ENCODE measurements at places on chromosomes 13 and 19.

- no peak for DNase-seq
Observed at GRCh38 chr13:25178070-25178469, 6.0 kb upstream of the AMER2 start.

GRCh38 chr13:99984461-99985240 lies 3.1 kb downstream of the ZIC2 start:
- no peak for DNase-seq

DNA sequence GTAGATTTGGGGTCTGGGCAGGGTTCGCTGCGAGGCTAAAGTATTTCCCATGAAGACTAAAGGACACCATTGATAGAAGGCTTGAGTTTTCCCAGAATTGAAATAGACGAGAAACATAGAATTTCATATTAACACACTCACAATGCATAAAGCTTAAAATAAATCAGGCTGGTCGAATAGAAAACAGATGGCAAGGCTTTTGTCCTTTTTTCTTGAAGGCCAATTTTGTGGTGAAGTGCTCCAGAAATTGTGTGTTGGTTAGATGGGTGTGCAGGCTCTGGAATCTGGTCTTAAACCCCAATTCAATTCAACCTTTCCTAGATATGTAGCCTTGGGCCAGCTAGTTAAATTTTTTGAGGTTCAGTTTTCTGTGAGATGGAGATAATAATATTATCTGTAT lies 56.9 kb upstream of the LRCH1 start:
- no peak for DNase-seq

- no peak for DNase-seq
Observed at GRCh38 chr19:16372065-16372915, 47.7 kb downstream of the KLF2 start.

GRCh38 chr19:10885201-10886169 lies 14.1 kb downstream of the CARM1 start:
- no peak for DNase-seq

DNA sequence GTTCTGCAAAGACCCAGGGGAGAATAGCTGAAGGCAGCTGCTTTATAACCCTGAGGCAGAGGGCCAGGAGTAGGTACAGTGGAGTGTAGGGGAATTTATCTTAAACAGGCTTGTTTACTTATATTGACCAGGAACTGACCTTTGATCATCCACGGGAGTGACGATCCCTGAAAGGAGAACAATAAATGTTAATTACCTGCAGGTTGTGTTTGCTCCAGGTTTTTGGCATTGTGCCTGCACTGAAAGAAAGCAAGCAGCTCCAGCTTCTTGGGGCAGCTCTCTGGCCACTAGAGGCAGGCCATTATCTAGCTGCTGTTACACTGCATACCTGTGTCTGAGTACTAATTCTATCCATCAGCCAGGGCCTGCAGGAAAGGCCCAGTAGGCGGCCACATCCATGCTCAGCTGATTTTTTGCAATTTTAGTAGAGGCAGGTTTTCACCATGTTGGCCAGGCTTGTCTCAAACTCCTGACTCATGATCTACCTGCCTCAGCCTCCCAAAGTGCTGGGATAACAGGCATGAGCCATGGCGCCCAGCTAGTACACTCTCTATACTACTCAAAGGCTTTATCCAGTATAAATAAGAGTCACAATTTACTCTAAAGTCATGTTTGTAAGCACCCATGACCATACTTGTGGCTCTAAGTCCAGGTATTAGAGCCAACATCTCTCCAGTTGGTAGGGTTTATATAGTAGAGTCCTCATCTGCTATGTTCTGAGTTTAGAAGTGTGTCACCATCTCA lies 8.5 kb upstream of the ZNF91 start:
- no peak for DNase-seq

GRCh38 chr19:3609779-3610719 lies 3.4 kb upstream of the TBXA2R start:
- no peak for DNase-seq

GRCh38 chr19:2015608-2015950 lies at the start of gene BTBD2:
Gene BTBD2 (minus strand): TSS chr19:2015714. CDS start chr19:2015703, 11 bp downstream.
- no peak for DNase-seq

- DNase-seq, result no peak
Observed at GRCh38 chr13:99087954-99088491, 110.2 kb upstream of the DOCK9 start.

DNA sequence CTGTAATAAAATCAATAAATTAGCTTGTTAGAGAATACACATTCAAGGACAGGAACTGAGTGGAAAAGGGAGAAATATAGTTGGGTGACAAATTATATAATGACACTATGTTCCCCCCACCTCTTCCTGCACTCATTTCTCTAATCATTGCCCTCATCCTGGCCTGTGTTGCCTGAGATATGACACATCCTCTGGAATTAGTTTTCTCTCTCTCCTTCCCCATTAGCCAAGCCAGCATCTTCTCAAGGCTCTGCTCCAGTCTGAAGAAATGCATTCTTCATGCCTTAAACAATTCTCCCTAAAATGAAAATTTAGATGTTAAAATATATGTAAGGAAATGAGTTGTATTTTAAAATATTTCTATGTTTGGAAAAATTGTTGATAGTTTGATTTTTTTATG lies 280.3 kb downstream of the POU4F1 start:
- DNase-seq, result no peak

DNA sequence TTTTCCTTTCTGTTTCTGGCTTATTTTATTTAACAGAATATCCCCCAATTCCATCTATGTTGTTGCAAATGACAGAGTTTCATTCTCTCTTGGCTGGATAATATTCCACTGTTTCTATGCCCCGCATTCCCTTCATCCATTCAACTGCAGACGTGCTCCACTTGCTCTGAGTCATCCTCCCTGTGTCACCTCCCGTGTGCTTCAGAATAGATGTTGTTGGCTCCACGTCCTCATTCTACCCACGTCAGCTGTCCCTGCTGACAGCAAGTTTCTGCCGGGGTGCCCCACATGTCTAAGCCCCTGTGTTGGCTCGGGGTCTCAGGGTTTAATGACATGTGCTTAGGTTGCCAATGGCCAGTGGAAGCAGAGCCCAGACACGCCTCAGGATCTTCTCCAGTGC lies 1041.0 kb downstream of the UQCRFS1 start:
- no peak for DNase-seq

GRCh38 chr13:95304453-95304852 lies 3.2 kb upstream of the ABCC4 start:
- DNase-seq, result no peak

GRCh38 chr19:3507371-3508120 lies 1.4 kb downstream of the FZR1 start:
- DNase-seq, result no peak

DNA sequence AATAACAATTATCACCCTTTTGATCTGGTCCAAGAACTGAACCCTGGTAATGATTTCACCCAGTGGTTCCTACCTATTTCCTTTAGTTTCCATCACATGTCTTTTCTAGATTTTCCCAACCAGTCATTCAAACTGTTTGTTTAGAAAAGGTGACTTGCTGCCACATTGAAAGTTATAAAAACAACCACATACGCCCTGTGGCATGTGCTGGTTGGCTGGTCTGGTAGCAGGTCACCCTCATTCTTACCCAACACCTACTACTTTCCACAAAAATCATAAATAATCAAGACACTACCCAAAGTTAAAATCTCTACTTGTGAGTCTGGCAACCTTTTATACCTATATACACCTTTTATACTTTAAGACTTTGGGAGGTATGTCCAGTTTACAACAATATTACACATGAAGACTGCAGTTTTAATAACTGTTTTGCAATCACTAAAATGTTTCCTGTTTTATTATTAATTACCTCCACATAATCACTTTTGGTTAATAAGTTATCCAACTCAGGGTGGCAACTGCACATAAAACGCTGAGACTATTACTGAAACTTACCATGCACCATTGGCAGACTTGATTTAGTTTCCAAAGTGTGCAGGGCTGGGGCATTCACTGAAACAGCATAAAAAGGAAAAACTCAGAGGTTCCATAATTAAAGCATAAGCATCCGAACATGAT lies 38.9 kb downstream of the DZIP1 start:
- DNase-seq, result no peak

DNA sequence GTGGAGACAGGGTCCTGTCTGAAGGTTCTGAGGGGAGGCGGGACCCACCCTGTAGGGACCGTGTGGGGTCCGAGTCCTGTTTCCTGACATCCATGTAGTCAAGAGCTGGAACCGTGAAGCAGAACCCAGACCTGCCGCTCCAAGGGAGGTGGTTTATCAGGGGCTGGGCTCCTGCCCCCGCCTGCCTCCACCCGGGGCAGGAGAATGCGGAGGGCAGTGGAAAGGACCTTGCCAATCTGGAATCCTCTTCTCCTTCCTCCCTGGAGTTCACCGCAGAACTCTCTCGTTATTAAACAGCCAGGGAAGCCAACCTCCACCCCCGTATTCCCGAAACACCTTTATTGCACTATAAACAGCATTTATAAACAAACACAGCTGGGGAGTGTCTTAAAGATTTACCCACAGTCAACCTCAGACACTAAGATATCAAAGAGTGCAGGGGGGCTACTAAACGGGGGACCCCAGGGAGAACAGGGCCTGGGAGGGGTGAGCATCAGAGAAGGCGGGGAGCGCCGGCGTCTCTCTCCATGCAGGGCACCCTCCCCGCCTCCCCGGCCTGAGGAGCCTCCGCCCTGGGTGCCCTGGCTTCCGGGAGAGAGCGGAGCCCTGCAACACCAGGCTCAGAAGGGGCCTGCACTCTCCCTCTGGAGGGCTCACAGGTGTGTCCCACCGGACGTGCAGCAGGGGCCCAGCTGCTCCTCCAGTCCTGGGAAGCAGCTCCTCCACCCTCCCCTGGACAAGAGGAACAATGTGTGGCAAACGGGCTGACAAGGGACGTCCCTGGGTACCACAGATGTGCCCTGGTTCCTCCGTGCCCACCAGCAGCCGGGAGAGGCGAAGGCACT lies 3.6 kb downstream of the C2CD4C start:
- DNase-seq, result no peak

GRCh38 chr13:94308832-94309231 lies 170.7 kb downstream of the DCT start:
- no peak for DNase-seq

- no peak for DNase-seq
Observed at GRCh38 chr13:102571075-102571474, 25.7 kb upstream of the TPP2 start.

GRCh38 chr19:19257836-19258588 lies 15.1 kb downstream of the TM6SF2 start:
- DNase-seq, result no peak

- no peak for DNase-seq
Observed at GRCh38 chr19:31553112-31553845, 204.0 kb upstream of the TSHZ3 start.

DNA sequence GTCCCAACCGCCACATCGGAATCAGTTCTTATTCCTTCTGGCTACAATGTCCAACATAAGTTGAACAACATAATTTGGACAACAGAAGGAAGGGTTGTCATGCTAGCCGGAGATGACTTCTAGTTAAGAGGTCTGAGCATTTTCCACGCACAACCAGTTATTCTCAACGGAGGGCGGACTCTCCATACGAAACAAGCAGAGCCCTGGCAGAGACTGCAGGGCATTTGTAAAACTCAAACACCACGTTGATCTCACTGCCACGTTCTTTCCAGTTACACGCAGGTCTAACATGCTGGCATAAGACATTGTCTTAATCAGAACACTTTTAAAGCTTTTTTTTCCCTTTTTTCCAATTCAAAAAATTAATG lies 38.3 kb upstream of the DCUN1D2 start:
- DNase-seq, result no peak

Measured in stimulated activated CD8-positive, alpha-beta memory T cell treated with anti-CD3 and anti-CD28 coated beads, Interleukin-4, amount 100 ng/mL, for 4 hours (primary cell).